EH (cell line): ENCODE measurements at places on chromosomes 16 and 17.
A peak's percentile ranks its signal among the peaks of the same experiment; 100 is the strongest.

DNA sequence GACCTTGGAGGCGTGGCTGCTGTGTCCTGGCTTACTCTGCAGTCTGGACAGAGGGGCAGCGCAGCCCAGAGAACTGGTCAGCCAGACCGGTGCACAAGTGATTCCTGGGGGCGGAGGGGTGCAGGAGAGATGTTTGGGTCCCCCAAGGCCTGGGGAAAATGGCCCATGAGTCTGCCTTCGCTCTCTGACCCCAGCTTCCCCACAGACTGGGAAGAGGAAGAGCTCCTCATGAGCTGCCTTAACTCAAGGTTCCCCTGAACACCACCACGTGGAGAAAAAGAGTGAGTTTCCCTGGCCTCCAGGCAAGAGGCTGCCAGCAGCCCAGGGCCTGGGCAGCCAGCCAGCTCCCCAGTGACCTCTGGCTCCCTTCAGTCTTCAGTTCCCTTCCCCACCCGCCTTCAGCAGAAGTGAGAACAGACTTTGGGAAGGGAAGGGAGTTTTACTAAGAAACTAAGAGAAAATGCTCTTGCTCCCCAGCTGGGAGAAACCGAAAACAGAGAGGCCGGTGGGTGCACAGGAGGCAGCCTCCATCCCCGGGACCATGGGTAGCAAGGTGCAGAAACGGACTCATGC lies 2.0 kb upstream of the C17orf99 start:
- peak; percentile 85 for DNase-seq

GRCh38 chr16:65548470-65548869 lies 426.6 kb upstream of the CDH11 start:
- peak; percentile 62 for DNase-seq

DNA sequence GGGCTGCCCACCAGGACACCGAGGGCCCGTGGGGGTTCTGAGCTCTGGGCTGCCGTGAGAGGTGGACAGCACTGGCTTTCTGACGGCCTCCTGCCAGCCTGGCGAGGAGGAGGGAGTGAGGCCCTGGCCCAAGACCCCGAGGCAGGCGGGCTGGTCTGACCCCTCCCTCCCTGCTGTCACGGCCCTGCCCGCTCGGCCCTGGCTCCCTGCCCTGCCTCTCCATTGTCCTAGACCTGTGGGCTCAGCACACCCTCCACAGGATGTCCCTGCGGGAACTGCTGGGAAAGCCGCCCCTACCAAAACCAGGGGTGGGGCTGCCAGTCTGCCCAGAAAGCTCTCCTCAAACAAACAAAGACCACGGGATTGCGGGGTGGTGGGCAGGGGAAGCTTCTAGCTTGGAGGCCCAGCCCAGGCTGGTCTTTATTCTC lies 20.7 kb downstream of the SPNS2 start:
- no peak for DNase-seq

GRCh38 chr16:29256501-29256981 lies 150.0 kb downstream of the NPIPB11 start:
- DNase-seq, result no peak

GRCh38 chr16:11306997-11307638 lies 26.0 kb upstream of the PRM1 start:
- DNase-seq, result no peak

DNA sequence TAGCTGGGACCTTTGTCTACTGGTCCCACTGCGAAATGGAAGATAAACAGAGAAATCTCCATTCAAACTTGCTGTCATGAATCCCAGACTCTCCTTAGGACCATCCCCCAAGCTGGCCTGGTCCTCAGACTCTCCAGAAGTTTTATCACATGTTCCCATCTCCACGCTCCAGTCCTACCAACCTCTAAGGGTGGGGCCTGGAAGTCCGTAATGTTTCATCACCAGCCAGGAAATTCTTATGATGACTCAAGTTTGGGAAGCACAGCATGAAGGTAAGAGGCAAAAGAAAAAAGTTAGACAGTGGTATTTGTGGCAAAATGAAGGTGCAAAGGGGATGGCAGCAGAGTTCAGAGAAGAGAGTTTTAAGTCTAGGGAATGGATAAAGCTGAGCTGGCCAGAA lies 52.7 kb downstream of the ZNF18 start:
- no peak for DNase-seq

DNA sequence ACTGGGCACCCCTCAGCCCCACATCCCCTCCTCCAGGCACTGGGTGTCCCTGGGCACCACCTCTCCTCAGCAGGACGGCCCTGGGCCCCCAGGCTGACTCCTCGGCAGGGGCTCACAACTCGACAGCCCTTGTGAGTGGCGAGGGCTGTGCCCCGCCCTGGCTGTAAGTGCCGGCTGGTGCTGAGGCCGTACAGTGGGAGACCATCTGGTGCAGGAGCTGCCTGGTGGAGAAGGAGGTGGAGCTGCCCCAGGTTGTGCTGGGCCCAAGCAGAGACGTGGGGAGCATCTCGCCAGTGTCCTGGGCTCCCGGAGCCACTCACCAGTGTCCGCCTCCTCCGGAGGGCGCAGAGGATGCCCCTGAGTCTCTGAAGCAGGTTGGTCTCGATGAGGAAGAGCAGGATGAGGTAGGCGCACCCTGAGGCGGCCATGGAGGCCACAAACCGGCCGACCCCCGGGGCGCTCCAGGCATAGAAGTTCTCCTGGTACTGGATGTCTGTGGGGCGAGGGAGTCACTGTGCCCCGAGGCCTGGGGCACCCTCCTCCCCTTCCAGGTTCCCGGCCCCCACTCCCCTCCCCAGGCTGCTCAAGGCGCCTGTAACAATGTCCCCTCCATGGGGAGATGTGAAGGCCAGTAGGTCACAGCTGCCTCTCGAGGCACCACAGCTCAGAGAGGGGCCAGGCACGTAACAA lies 15.1 kb upstream of the RNPS1 start:
- DNase-seq, result no peak

DNA sequence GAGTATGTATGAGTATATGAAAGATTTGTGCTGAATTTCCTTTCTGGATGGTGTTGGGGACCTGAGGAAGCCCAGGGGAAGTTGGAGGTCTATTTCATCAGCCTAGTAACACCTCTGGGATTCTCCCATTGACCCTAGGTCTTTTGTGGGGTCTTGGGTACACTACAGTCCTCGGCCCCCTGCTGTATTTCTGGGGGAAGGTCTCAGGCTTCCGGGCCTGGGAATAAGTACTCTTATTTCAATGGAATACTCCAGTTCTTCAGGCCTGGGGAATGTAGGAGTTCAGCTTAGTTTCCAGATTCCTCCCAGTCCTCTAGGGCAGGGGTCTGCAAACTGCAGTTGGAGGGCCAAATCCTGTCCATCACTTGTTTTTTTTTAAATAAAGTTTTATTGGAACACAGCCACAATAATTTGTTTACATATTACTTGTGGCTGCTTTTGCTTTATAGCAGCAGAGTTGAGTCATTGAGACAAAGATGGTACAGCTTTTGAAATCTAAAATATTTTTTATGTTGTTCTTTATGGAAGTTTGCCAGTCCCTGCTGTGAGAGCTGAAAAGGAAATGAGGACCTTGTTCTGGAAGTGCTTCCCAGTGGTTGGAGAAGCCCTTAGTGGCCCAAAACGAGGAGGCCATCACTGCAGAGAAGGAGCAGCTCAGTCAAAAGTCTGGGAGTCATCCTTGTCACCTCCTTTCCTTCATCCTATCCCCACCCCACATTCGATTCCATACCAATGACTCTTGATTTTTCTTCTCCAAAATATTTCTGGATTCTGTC lies 142.5 kb upstream of the HS3ST2 start:
- peak; percentile 59 for DNase-seq

- no peak for DNase-seq
These were observed 60.2 kb upstream of the ZKSCAN2 start for GRCh38 chr16:25317732-25318316.

DNA sequence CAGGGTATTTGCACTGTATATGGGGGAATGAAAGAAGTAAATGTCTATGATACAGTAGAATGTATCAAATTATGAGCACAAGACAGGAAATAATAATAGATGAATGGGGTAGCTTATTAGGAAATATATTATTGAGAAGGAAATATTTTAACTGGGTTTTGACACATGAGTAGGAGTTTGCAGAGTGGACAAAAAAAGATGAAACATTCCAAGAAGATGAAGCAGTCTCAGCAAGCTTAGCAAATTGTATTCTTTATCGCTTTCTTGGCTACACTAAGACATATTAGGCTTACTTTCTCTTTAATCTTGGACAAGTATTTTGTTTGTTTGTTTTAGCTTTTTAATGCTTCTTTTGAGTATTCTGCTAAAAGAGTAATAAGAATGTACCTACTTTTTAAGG lies 1.3 kb upstream of the KRTAP4-9 start:
- DNase-seq, result peak; percentile 55

DNA sequence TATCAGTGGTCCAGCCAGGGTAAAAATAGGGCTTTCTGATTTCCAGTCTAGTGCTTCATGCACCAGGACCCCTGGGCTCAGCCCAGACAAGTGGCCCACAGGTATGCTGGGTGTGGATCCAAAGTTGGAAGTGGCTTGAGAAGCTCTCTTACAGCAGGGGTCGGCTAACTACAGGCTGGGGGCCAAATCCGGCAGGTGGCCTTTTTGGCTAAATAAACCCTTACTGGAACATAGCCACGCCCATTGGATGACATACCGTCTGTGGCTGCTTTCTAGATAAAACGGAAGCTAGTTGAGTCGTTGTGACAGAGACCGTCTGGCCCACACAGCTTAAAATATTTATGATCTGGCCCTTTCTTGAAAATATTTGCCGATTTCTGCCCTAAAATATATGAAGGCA lies 119.0 kb upstream of the CDC42EP4 start:
- peak; percentile 4 for DNase-seq

DNA sequence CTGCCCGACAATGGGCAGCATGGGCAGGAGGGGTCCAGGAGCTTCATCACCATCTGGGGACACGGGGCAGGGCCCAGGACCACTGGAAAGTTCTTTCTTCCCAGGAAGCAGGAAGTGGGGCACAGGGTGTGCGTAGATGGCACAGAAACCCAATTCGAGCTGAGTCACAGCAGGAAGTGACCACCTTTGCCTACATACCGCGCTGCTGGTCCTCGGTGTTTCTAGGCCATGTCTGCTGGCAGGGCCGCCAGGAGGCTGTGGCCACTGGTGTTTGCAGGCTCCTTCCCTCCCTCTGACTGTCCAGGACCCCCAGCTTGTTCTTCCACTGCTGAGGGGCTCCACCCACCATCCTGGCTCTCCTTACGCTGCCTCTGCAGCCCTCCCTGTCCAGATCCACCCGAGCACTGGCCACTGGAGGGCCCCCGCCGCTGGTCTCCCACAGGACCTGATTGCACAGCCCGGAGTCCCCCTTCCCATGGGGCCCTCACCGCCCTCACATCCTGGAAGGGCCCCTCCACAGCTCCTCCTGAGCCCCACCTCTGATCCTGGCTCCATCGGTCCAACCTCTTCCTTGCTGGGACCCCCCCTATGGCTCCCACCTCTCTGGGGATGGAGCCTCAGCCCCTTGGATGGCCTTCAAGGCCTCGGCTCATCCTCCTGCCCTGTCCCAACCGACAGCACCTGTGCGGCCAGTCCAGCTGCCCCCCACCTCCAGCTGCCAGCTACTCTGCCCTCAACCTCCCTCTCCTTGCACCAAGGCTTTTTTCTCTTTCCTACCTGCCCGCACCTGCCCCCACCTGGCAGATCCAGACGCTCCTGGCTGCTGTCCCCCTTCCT lies 14.5 kb upstream of the RASD1 start:
- no peak for DNase-seq

- peak; percentile 76 for DNase-seq
These were observed 7.0 kb downstream of the PLXDC1 start for GRCh38 chr17:39144416-39144840.

- DNase-seq, result peak; percentile 65
These were observed 8.4 kb upstream of the CRYBA1 start for GRCh38 chr17:29238133-29238850.

GRCh38 chr17:82388922-82389283 lies 17.3 kb downstream of the UTS2R start:
- DNase-seq, result no peak

GRCh38 chr17:29283496-29283895 lies 10.5 kb downstream of the NUFIP2 start:
- peak; percentile 27 for DNase-seq

- DNase-seq, result peak; percentile 57
These were observed at the start of gene AKTIP for GRCh38 chr16:53502331-53503269. Gene AKTIP, minus strand, starts transcription at chr16:53503209. Its CDS starts 2,950 bp downstream, at chr16:53500259.

DNA sequence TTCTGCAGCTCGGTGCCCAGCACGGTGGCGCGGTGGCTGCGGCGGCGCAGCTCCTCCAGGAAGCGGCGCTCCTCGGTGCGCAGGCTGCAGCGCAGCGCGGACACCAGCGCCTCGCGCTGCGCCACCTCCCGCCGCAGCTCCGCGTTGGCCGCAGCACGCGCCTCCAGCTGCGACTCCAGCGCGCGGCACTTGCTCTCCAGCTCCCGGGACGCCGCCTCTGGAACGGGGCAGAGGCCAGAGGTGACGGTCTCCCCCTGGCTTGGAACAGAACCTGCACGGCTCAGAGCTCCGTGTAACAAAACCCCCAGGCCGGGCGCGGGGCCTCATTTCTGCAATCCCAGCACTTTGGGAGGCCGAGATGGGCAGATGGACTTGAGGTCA lies 13.2 kb upstream of the CLUH start:
- DNase-seq, result peak; percentile 39

- DNase-seq, result no peak
These were observed 58.0 kb upstream of the GSG1L start for GRCh38 chr16:28121527-28121926.

- peak; percentile 30 for DNase-seq
These were observed 64.1 kb upstream of the CACNG4 start for GRCh38 chr17:66900126-66901010.

DNA sequence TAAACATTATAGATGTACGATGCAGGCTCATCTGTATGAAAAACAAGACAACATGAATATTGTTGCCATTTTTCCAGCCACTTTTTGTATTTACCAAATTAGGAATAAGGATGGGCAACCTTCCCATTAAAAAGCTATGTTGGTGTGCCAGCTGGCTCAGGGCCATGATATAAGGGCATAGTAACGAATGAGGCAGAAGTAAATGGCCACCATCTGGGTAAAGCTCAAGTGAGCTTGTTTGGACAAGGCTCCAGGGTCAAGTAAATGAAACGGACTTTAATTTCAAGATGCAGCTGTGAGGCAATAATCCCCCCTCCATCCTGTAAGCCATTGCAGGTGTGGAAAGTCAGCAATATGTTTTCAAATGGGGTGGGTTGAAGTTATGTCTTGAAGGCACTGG lies 930.9 kb upstream of the CDH8 start:
- no peak for DNase-seq

GRCh38 chr17:33529816-33530215 lies 236.7 kb upstream of the ASIC2 start:
- no peak for DNase-seq

GRCh38 chr16:57773655-57774295 lies 28.5 kb downstream of the KIFC3 start:
- peak; percentile 21 for DNase-seq

DNA sequence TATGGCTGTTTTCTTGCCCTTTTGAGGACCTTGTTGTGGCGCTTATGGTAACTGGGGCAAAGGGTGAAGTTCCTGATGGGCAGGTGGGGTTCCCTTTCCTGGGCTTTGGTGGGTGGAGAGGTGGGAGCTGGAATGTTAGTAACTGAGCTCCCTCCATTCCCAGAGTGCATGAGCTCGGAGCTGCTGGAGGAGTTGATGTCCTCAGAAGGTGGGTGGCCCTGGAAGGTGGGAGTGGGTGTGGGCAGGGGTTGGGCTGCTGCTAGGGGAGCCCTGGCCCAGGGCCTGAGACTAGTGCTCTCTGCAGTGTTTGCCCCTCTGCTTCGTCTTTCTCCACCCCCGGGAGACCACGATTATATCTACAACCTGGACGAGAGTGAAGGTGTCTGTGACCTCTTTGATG lies 1.2 kb upstream of the ELMO3 start:
- no peak for DNase-seq
